Activated CD4-positive, alpha-beta T cell treated with anti-CD3 and anti-CD28 coated beads, Interleukin-2, amount 50 U/mL, for 1 hour (primary cell): ENCODE measurements at places on chromosomes 1 and 21.

DNA sequence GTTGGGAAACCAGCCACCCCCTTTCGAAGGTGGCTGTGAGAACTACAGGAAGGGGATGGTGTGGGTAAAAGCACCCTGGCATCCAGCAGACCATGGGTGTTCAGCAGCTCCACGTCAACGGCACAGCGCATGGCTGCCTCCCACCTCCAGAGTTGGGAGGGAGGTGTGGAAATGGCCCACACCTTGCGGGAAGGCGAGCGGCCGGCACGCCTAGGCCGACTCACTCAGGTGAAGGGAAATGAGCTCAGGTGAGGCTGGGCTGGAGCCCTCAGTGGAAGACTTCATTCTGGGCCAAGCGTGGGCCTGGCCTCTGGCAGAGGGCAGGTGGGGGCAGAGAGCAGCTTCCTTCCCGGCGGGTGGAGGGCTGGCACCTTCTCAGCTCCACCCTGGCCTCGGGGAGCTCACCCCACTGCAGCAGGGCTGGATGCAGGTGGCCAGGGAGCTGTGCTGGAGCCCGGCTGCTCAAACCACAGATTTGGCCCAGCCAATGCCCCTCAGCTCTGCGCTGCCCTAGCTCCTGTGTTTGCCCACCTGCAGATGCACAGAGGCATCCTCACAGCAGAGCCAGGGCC lies 24.8 kb upstream of the ALDH4A1 start:
- DNase-seq: peak; percentile 41

DNA sequence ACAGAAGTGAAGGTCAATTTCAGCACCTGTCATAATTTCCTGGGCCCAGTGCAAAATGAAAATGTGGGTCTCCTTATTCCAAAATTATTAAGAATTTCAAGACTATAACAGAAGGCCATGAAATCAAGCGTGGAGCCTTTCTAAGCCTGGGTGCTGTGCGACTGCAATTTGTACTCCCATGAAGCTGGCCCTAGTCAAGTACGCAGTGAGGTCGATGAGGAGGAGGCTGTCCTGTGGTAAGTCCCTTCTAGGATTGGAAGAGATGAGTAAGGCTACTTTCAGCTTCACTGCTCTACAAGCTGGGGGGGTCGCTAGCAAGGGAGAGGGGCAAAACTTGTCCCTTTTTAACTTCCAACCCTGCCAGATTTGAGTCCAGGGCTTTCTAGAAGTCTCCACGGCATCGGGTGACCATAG lies 410 bp upstream of the NUDC start:
- DNase-seq: no peak

GRCh38 chr1:219092206-219092605 lies 81.5 kb upstream of the LYPLAL1 start:
- DNase-seq: no peak

DNA sequence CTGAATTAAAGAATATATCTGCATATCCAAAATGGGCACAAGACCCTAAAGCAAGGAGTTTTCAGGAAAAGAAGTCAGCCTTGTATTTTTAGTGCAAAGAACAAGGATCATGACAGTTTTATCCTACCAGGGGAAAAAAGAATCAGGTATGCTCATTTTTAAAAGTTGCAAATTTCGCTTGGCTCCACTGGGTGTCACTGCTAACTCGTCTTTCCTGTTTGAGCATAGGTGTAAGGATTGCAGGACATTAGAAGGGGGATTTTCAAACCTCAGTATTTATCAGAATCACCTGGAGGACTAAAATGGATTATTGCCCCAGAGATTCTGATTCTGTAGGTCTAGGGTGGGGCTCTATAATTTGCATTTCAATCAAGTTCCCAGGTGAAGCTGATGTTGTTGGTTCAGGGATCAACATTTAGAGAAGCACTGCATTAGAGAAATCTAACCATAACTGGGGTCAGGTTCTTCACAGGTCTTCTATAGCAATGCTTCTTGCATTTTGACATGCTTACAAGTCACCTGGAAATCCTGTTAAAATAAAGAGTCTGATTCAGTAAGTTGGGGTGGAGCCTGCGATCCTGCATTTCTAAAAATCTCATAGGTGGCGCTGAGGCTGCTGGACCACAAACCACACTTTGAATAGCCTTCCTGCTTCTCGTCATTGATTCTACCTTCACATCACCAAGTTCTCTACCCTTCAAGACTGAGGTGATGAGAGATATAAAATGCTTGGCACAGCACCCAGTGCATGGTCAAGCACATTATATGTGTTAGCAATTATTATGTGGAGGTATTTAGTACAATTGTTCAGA lies 39.6 kb downstream of the NUF2 start:
- no peak for DNase-seq

GRCh38 chr1:157487504-157487903 lies 64.8 kb downstream of the FCRL5 start:
- no peak for DNase-seq

- DNase-seq: no peak
Measured at GRCh38 chr1:42933060-42933586, 25.5 kb downstream of the SLC2A1 start.

DNA sequence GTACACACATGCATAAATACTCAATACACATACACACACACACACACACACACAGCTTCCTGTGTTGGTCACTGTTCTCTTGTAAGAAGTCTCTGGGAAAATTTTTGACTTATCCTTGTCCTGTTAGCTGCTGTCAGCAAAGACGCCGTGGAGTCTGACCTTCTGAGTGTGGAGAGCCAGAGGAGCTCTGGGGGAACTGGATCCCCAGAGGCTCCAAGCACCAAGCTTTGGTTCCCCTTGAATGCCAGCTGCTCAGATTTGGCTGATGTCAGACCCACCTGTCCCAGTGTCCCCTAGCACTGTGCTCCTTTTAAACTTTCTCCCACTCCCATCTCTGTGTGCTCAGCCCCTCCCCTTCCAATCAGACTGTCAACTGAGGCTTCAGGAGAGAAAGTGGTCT lies 319.1 kb downstream of the CAMTA1 start:
- no peak for DNase-seq

DNA sequence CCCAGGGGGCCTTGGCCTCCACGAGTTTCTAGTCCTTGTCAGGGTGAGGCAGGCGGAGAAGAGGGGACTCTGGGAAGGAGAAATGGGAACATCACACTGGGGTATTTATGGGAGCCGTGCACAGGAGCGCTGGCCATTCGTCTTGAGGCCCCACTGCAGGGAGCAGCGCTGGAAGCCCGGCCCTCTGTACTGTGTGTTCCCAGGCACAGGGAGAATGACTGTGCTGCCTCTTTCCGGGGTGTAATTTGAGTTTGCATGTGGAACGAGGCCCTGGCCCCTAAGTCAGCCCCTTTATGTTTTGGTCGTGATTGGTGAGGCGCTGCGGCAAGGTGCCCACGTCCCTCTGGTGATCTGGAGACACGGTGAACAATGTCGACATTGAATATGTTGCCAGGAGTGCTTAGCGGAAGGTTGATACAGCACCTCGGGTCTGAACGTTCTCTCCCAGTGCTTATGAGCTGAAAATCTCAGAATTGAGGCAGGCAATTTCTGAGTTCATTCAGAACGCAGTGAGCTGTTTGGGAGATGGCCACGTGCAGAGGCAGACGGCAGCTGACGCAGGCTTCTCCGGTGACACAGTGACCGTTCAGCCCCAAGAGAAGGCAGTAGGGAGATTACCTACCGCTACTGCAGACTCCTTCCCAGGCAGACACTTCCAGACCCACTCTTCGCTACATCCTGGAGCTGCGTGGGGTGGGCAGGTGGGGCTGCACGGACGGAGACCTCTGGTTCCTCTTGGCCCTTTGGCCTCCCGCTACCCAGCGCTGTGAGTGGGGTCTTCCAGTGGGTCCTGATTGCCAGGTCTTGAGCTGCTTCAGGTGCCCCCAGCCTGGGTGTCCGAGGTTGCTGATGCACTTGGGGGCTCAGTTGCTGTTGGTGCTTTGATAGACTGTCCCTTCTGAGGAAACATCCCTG lies 265.8 kb downstream of the CAMTA1 start:
- DNase-seq: no peak

DNA sequence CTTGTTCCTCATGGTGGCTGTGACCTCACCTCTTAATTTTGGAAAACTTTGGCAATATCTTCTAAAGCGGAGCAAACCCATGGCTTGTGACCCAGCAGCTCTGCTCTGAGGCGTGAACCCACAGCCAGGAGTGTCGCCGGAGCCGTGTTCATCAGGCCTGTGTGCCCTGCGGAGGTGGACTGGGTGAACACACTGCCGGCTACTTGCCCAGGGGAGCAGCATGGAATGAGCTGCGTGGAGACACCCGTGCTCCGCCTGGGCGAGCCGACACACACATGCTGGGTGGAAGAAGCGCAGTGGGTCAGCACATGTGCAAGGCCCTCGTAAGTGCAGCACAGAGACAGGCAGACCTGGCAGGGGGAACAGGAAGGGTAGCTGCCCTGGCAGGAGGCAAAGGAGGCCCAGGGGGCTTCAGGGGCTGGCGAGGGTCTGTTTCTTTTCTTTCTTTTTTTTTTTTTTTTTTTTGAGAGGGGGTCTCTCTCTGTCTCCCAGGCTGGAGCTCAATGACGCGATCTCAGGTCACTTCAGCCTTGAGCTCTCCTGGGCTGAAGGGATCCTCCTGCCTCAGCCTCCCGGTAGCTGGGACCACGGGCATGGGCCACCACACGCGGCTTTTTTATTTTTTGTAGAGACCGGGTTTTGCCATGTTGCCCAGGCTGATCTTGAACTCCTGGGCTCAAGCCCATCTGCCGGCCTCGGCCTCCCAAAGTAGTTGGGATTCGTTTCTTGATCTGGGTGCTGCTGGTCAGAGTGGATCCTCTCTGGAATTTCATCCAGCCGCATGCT lies 41.8 kb downstream of the AGPAT3 start:
- DNase-seq: no peak

DNA sequence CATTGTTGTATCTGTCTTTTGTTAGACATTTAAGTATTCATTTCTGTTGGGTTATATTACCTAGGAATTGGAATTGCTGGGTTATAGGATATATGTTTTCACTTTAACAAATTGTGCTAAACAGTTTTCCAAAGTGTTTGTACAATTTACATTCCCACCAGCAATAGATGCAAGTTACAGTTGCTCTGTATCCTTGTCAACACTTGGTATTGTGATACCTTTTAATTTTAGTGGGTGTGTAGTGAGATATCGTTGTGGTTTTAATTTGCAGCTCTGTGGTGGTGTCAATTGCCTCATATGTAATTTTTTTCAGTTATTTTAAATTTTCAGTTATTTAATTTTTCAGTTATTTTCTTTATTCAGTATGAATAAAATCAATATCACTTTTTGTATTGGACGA lies 7.4 kb upstream of the DPH5 start:
- DNase-seq: no peak

DNA sequence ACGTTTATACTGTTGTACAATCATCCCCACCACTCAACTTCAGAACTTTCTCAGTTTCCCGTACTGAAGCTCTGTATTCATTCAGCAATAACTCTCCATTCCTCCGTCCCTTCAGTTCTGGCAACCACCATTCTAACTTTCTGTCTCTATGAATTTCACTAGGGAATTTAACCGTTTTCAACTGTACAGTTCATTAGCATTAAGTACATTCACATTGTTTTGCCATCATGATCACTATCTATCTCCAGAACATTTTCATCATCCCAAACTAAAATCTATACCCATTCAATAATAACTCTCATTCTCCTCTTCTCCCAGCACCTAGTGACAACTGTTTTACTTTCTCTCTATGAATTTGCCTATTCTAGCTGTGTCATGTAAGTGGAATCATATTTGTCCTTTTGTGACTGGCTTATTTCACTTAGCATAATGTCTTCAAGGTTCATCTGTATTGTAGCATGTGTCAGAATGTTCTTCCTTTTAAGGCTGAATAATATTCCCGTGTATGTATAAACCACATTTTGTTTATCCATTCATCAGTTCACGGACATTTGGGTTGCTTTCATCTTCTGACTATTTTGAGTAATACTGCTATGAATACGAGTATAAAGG lies 75.0 kb downstream of the CEP350 start:
- DNase-seq: no peak

DNA sequence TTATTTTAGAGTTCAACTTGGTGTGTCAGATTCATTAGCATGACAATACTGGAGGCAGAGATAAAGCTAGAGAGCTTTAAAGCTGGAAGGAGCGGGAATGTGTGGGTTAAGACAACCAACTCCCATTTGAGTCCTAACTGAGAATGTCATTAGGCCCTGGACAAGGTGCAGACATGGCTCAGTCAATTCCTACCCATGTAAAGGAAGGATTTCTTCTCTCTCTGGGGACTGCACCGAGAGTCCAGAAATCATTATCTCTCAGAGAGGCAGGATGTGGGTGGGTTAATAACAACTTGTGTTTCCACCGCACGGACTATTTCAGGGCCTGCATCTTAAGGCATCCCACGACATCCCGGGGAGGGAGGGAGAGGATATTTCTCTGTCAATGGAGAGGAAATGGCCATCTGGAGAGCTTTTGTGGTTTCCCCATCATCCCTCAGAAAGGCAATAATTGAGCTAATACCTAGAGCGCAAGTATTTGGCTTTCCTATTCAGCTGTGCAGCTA lies 46.7 kb upstream of the SARS1 start:
- no peak for DNase-seq
